ENCODE measurements at places on chromosomes 11 and 22. TPM values are rescaled to one million over a fixed set of nuclear protein-coding genes. Genes with fewer than 3 reads are reported as not detected.

The KCTD14 gene
- not detected for total RNA-seq

DNA sequence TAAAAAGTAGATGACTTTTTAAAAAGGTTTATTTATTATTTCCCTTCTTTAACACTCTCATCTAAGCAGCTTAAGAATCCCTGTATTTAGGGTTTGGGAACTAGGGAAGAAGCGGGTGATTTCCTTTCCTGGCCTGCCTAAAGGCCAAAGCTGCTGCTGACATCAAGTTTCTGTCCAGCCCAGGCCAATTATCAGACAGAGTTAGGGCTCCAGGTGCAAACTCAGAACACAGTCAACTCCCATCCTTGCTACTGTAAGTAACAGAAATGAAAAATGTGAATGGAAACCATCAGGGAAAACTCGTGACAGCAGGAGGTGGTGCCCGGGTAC is 108.9 kb downstream of the CCDC81 start:
- H3K27me3 ChIP-seq: no peaks in the 10 kb centered on the region
- peaks cover 7% of the 10 kb centered on the region for H3K4me1 ChIP-seq
- no peak overlapping the region for H3K4me3 ChIP-seq
- H3K36me3 ChIP-seq: no peaks in the 10 kb centered on the region
- no peak overlapping the region for H3K27ac ChIP-seq

DNA sequence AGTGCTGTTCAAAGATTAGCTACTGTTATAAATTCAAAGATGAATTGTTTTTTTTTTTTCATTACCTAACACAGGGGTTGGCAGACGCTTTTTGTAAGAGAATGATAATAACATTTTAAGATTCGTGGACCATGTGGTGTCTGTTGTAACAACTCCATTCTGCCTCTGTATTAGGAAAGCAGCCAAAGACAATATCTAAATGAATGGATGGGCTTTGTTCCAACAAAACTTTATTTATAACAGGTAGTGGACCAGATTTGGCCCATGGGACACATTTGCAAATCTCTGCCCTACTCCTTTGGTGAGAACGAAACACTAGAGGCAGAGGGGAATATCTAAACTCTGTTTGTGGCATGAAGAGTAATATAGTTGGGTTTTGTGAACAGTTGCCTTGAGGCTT is 83.6 kb upstream of the BLID start:
- H3K27ac ChIP-seq: no peak overlapping the region
- no peak for DNase-seq
- H3K4me3 ChIP-seq: no peak overlapping the region
- H3K4me1 ChIP-seq: peaks cover 3% of the 10 kb centered on the region
- H3K36me3 ChIP-seq: no peaks in the 10 kb centered on the region

DNA sequence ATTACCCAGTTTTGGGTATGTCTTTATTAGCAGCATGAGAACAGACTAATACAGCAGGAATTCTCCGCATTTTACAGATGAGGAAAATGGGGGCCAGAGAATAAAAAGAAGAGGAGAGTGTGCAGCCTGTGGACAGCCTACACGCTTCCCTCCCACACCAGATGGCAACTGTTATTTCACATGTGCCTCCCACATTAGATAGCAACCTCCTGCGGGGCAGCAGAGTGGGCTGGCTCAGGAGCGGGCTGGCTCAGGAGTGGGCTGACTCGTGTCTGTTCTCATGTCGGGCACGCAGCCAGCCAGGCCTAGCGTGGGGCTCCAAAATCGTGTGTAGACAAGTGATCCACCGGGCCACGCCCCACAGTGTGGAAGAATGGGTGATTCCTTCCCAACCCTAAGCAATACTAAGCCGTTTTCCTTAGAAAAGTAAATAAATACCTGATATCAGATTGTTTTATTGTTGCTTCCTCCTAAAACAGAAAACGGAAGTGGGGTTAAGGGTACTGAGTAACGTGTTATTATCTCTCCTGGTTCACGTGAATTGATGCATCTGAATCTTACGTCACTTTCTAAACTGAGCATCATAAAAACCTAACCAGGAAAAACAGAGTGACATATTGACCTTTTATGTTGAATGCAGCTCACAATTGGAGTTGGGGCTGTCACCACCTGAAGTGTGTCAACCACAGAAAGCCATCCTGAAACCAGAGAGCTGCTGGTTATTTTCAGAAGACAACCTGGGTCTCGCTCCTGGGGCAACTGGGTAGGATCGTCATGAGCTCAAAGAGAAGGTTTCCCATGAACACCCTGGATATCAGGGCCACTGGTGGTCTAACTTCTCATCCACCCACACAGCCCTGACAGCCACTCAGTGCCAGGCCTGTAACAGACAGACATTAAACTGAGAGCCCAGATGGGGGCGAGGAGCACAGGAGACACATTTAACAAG is 3.3 kb downstream of the TTLL1 start:
- H3K27me3 ChIP-seq: no peaks in the 10 kb centered on the region
- peak overlapping the region; percentile 20 for H3K27ac ChIP-seq
- no peaks in the 10 kb centered on the region for H3K36me3 ChIP-seq
- no peak overlapping the region for H3K4me3 ChIP-seq

- no peak overlapping the region for H3K4me3 ChIP-seq
- H3K27me3 ChIP-seq: no peaks in the 10 kb centered on the region
- DNase-seq: no peak
- peaks cover 16% of the 10 kb centered on the region for H3K36me3 ChIP-seq
- no peak overlapping the region for H3K27ac ChIP-seq
Measured at GRCh38 chr11:13674799-13675509, 6.5 kb downstream of the FAR1 start.

The CECR2 gene
- 0.14 TPM for total RNA-seq

GRCh38 chr22:47623763-47624148 is 861.3 kb downstream of the TBC1D22A start:
- no peaks in the 10 kb centered on the region for H3K36me3 ChIP-seq
- no peak overlapping the region for H3K4me3 ChIP-seq

DNA sequence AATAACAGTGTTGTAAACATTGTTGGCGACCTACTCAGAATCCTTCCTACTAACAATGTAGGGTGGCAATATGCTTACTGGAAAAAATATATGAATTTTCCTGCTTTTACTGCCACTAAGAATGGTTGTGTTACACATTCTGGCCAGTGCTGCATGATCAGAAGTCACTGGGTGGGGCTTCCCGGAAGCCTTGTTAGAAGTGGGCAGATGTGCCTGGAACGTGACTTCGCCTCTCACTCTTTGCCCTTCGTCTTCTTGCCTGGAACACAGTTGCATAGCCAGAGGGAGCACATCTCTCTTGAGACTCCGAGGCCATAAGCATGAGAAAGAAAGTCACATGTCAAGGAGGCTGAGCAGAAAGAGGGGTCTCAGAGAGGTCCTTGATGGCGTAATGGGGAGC is 48.6 kb downstream of the NXPE1 start:
- DNase-seq: no peak
- no peaks in the 10 kb centered on the region for H3K36me3 ChIP-seq
- no peaks in the 10 kb centered on the region for H3K4me1 ChIP-seq

The FXYD2 gene
- total RNA-seq: 1.9 TPM

The HPX gene
- not detected for total RNA-seq

DNA sequence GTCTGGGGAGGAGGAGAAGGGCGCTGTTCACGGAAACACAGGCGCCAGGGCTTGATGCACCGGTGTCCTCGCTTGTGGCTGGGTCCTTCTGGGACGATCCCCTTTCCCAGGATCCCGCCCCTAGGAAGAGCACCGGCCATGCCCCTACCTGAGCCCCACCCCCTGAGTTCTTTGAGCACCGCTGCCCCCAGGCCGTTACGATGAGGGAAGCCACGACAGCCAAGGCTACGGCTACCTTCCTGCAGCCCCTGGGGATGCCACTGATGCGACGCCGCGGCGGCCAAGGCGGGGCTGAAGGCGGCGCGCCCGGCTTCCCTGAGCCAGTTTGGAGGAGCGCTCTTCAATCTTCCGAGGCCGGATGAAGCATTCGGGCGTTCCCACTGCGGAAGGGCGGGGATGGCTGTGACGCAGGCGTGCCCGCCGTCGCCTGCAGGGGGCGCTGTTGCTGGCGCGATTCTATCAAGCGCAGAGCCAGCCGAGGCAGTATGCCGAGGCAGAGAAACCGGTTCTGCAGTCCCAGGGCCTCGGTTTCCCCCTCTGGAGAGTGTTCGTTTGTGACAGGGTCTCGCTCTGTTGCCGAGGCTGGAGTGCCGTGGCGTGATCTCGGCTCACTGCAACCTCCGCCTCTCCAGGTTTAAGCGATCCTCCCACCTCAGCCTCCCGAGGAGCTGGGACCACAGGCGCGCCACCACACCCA is 9.7 kb upstream of the NEFH start:
- DNase-seq: peak; percentile 95
- H3K4me3 ChIP-seq: peak overlapping the region; percentile 75
- no peaks in the 10 kb centered on the region for H3K36me3 ChIP-seq
- peaks cover 19% of the 10 kb centered on the region for H3K27me3 ChIP-seq
- H3K27ac ChIP-seq: no peak overlapping the region
- peaks cover 4% of the 10 kb centered on the region for H3K4me1 ChIP-seq

DNA sequence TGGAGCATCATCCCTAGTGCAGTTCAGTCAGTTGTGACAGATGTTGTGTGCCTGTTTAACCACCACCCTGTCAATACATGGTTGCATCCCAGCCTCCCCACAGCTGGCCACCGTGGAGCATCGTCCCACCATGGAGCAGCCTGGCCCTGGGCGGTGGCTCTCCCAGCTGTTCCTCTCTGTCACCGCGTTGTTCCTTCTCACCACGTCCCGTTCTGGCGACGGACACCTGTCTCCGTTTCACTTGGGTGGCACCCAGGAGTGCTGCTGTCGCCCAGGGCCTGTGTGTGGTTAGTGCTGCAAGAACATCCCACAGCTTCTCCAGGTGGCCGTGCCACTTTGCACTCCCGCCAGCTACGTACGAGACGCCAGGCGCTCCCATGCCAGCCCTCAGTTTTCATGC is 26.5 kb downstream of the MUC6 start:
- H3K27ac ChIP-seq: no peak overlapping the region
- H3K4me1 ChIP-seq: no peaks in the 10 kb centered on the region
- no peak overlapping the region for H3K4me3 ChIP-seq

- H3K27me3 ChIP-seq: no peaks in the 10 kb centered on the region
- H3K4me1 ChIP-seq: peaks cover 55% of the 10 kb centered on the region
- H3K27ac ChIP-seq: peak overlapping the region; percentile 21
- no peak for DNase-seq
- peaks cover 7% of the 10 kb centered on the region for H3K36me3 ChIP-seq
- no peak overlapping the region for H3K4me3 ChIP-seq
Measured at GRCh38 chr22:40211476-40212054, 33.8 kb downstream of the TNRC6B start.

DNA sequence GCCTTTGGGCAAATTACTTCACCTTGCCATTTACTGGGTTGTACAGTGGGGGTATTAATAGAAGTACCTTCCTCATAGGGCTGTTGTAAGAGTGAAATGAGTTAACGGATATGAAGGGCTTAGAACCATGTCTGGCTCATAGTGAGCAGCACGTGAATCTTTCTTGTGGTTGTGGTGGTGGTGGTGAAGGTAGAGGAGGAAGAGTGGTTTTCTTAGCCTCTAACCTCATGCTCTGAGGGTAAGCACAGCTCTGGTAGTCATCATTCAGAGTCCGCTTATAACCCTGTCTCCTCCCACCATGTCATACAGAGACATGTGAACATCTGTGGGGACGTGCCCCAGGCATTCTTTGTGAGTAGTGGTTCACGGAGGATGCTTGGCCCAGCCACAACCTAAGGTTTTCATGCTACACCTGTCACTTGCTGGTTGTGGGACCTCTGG is 43.6 kb downstream of the TEAD1 start:
- H3K4me1 ChIP-seq: peaks cover 14% of the 10 kb centered on the region
- no peaks in the 10 kb centered on the region for H3K36me3 ChIP-seq
- H3K4me3 ChIP-seq: no peak overlapping the region
- H3K27ac ChIP-seq: no peak overlapping the region

DNA sequence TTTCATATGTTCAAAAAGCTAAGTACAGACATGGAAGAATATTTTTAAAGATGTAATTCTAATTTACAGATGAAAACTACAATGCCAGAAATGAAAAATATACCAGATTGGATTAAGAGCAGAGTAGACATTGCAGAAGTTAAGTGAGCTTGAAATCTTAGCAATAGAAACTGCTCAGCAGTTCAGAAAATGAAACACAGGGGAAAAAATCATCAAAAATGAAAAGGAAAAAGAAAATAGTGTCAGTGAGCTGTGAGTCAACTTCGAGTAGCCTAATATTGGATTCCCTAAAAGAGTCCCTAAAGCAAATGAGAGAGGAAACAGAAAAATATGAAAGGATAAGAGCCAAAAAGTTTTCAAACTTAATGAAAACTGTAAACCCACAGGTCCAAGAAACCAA is 25.8 kb upstream of the IL10RA start:
- DNase-seq: peak; percentile 16
- peak overlapping the region; percentile 18 for H3K4me3 ChIP-seq
- H3K4me1 ChIP-seq: peaks cover 31% of the 10 kb centered on the region
- no peaks in the 10 kb centered on the region for H3K27me3 ChIP-seq
- peaks cover 41% of the 10 kb centered on the region for H3K36me3 ChIP-seq
- H3K27ac ChIP-seq: peak overlapping the region; percentile 78

- no peak overlapping the region for H3K4me3 ChIP-seq
- no peak overlapping the region for H3K27ac ChIP-seq
- peaks cover 3% of the 10 kb centered on the region for H3K4me1 ChIP-seq
- no peaks in the 10 kb centered on the region for H3K27me3 ChIP-seq
- H3K36me3 ChIP-seq: no peaks in the 10 kb centered on the region
Measured at GRCh38 chr22:28411125-28411524, 268.5 kb downstream of the TTC28 start.

The HORMAD2 gene
- total RNA-seq: not detected

DNA sequence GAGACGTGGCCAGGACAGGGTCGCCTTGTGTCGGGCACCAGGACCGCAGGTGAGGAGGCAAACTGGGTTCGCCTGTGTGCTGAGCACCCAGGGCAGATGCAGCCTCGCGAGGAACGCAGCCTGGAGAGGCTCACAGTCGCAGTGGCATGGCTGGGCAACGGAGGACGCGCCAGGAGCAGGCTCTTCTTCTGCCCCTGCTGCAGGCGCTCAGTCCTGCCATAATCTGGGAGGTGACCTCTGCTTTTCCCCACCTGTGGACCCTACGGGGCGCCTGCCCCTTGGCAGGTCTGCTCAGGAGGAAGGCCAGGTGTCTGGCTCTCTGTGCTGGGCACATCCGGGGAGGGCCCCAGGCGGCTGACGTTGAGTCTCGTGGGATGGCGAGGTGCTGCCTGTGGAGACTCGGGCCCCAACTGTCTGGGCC is 1136.2 kb downstream of the BRD1 start:
- peaks cover 2% of the 10 kb centered on the region for H3K27me3 ChIP-seq
- H3K4me3 ChIP-seq: no peak overlapping the region
- H3K27ac ChIP-seq: no peak overlapping the region
- DNase-seq: no peak
- no peaks in the 10 kb centered on the region for H3K4me1 ChIP-seq

The KRTAP5-8 gene
- total RNA-seq: not detected

GRCh38 chr11:21480240-21480639 is 712.6 kb upstream of the ANO5 start:
- no peak overlapping the region for H3K27ac ChIP-seq
- H3K27me3 ChIP-seq: no peaks in the 10 kb centered on the region
- DNase-seq: no peak
- no peaks in the 10 kb centered on the region for H3K4me1 ChIP-seq
- no peaks in the 10 kb centered on the region for H3K36me3 ChIP-seq
- H3K4me3 ChIP-seq: no peak overlapping the region

The DDX17 gene
- total RNA-seq: 373 TPM

- peak overlapping the region; percentile 88 for H3K4me3 ChIP-seq
- peaks cover 72% of the 10 kb centered on the region for H3K36me3 ChIP-seq
- DNase-seq: peak; percentile 93
- peak overlapping the region; percentile 92 for H3K27ac ChIP-seq
- no peaks in the 10 kb centered on the region for H3K27me3 ChIP-seq
- peaks cover 32% of the 10 kb centered on the region for H3K4me1 ChIP-seq
Measured at GRCh38 chr11:64207256-64208085, 950 bp downstream of the FERMT3 start.

The CRYBB1 gene
- not detected for total RNA-seq

- DNase-seq: no peak
- no peaks in the 10 kb centered on the region for H3K27me3 ChIP-seq
Measured at GRCh38 chr11:46047520-46047919, 73.7 kb downstream of the PHF21A start.

The NECTIN1 gene
- total RNA-seq: 5.7 TPM

Data from activated CD4-positive, alpha-beta T cell treated with anti-CD3 and anti-CD28 coated beads, Interleukin-2, amount 10 ng/mL, durations not matched to agents 24 days and 14 days (primary cell).